NCI-H1092 (cell line): ENCODE measurements at places on chromosomes 2 and 18.

- no peak for DNase-seq
Observed at GRCh38 chr2:225454412-225454811, 54.9 kb downstream of the NYAP2 start.

DNA sequence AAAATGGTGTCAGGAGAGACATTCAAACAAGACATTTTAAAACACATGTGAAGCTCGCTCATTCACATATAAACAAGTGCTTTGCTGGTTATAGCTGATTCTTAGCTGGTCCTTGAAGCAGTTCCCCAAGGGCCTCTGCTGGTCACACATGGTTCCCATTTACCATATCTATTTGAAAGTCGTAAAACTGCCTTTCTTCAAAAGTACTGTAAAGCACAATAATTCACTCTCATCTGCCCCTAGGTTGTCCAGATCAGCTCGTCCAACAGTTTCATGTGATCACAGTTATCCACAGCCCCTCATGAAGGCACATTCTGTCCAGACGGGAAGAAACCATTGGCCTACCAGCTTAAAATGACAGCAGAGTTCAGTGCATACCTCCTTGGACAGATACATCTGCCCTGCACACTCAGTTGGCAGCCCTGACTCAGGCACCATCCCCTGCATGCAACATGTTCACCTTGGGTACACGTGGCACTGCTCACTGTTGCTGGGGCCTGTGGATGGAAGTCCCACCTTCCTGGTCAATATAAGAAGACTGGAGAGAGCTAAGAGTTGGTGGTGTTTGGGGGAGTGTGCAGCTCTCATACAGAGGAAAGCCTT is 108.0 kb upstream of the HAAO start:
- DNase-seq, result no peak

DNA sequence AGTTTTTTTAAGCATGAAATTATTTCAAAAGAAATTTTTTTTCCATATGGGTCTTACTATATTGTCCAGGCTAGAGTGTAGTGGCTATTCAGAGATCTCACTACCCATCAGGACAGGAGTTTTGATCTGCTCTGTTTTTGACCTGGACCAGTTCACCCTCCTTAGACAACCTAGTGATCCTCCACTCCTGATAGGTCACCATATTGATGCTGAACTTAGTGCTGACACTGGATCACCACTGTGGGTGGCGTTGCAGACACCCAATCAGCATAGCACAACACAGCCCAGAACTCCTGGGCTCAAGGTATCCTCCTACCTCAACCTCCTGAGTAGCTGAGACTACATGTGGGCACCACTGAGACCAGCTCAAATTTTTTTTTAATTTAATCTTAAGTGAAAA is 8.2 kb downstream of the OLA1 start:
- DNase-seq, result no peak

GRCh38 chr2:231464576-231465540 is 574 bp upstream of the NCL start:
- DNase-seq, result peak; percentile 93

- DNase-seq, result no peak
Observed at GRCh38 chr2:226185616-226186211, 613.9 kb downstream of the IRS1 start.

DNA sequence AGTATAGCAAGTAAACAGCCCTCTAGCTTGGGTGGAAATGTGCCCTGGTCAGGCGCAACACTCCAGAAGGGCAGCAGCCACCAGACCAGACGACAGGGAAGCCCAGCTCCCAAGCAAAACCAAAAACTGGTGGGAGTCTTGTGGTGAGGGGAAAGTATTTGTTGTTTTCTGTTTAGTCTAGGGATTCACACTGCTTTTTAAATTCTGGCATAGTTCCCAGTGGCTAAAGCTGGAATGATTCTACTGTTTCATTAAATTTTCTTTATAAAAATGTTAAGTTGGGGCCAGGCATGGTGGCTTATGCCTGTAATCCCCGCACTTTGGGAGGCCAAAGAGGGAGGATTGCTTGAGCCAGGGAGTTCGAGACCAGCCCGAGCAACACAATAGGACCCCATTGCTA is 38.5 kb downstream of the MERTK start:
- DNase-seq, result no peak

DNA sequence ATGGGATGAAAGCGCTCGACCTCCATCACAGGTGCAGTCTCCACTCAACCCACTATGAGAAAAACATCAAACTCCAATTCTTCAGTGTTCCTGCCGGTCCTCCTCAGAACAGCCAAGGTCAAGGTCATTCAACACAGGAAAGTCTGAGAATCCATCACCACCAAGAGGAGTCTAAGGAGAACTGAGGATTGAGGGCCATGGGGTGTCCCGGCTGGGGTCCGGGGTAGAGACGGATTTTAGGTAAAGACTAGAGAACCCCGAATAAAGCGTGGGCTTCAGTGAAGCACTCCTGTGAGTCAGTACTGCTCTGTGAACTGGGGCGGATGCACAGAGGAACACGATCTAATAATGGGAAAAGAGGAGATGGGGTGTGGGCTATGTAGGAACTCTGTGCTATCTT is 41.8 kb downstream of the PTGR3 start:
- no peak for DNase-seq

- DNase-seq, result no peak
Observed at GRCh38 chr2:241909769-241910168, 40.2 kb downstream of the RTP5 start.

- DNase-seq, result no peak
Observed at GRCh38 chr2:165369131-165369897, 100.2 kb upstream of the CSRNP3 start.

- DNase-seq, result peak; percentile 51
Observed at GRCh38 chr18:75207310-75208154, 1.4 kb downstream of the PTGR3 start.

- DNase-seq, result no peak
Observed at GRCh38 chr2:191791953-191792560, 54.8 kb downstream of the CAVIN2 start.

DNA sequence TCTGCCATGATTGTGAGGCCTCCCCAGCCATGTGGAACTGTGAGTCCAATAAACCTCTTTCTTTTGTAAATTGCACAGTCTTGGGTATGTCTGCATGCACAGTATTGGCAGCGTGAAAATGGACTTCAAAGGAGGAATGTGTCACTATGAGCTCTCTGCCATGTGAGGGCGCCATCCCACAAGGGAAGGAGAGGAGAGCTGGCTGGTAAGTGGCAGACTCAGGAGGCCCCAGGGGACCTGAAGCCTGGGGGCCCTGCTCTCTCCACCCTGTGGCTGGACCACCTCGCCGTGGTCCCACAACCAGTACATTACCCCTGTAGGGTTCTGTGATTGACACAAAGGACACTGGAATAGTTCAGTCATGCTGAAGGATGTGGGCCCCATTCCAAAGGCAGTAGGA is 122.1 kb downstream of the RPIA start:
- no peak for DNase-seq

DNA sequence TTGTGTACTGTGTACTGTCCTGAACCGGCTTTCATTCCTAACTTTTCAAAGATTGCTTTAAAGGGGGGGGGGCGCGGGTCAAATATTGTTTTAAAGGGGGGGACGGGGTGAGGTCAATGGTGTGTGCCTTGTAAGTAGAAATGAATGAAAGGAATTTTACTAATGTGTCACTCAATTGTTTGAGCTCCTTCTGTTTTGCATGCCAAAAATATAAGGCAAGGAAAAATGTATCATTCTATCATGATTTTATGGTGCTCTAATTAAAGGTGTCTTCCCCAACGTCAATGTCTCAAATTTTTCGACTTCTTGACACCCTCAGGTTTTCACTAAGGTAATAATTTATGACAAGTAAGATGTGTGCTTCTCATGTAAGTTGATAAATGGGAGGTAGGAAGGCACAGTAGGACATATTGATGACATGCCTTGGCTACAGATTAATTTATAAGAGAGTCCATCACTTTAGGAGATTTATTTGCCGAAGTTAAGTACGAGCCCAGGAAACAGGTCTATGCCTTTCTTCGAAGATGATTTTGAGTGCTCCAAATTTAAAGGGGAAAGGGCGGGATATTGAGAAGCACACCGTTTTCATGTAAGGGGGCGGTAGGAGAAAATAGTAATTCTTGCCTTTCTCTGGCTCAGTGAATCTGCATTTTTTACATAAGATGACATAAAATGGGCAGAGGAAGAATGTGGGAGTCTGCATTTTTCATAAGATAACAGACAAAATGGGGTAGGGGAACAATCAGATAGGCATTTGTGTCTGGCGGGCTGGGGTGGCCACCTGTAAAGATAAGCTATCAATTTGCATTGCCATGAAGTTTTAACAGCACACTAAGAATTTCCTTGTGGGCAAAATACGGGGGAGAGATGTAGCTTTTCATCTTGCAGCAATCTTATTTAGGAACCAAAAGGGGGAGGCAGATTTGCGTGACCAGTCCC is 1.2 kb upstream of the TRAPPC8 start:
- DNase-seq, result no peak
